ENCODE measurements at places on chromosomes 7 and 10.

DNA sequence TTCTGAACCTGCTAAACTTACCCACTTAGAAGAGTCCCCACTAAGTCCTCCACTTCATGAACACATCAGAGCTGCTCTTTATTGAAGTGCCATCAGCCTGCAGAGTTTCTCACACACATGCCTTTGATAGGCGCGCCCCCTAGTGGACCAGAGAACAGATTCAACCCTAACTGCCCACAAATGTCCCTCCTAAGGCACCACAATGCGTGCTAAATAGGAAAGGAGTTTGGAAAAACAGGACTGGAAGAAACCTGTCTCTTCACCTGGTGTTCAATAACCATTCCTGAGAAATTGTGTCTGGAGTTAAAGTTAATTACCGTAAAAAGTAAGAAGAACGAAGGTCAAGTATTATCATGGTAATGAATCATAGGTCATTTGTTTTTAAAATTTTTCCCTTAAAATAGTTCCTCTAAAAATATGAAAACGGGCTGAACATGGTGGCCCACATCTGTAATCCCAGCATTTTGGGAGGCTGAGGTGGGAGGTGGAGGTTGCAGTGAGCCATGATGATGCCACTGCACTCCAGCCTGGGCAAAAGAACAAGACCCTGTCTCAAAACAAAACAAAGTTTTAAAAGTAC lies 249.7 kb downstream of the ELMO1 start:
- peak; percentile 70 for DNase-seq

DNA sequence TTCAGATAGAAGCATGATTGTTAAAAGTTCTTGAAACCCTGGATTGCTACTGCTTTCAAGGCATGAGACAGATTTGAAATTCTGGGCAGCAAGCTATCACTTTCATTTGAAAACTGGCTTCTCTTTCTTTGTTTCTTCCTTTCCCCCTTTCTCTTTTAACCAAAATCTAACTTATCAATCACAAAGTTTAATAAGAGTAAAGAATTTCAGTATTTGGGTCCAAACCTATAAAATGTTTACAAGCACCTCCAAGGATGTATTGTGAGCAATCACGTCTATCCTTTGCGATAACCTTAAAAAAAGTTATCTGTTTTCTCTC lies 21.6 kb upstream of the RPA3 start:
- DNase-seq: no peak

- DNase-seq: no peak
Measured at GRCh38 chr10:25934621-25935139, 651 bp downstream of the MYO3A start.

DNA sequence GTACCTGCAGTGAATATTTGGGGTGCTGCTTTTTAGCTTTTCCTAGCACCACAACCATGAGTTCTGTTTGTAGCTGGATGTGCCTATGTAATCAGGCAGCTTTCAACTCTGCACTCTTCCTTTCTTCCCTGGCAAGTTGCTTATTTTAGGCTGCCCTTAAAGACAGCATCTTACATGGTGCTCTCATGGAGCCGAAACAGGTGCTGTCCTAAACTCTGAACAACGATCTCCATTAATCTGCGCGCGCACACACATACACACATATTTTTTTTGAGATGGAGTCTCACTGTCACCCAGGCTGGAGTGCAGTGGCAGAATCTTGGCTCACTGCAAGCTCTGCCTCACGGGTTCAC lies 9.1 kb downstream of the RPS24 start:
- no peak for DNase-seq

DNA sequence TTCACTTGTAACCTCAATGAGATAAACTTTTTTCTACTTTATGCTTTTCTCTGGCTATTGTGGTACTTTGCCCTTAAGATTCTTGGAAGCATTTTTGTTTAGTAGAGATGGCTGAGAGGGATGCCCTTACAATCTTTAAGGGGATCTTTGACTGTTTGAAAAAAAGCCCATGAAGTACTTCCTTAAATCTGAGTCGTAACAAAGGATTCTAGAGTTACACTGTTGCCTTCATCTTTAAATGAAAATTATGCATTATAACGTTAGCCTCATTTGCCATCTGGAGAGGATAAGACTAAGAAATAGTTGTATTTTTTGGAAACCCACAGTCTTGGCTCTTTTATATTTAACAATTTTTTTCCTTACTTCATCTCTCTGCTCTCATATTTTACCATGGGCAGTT lies 37.8 kb upstream of the FZD1 start:
- DNase-seq: no peak

DNA sequence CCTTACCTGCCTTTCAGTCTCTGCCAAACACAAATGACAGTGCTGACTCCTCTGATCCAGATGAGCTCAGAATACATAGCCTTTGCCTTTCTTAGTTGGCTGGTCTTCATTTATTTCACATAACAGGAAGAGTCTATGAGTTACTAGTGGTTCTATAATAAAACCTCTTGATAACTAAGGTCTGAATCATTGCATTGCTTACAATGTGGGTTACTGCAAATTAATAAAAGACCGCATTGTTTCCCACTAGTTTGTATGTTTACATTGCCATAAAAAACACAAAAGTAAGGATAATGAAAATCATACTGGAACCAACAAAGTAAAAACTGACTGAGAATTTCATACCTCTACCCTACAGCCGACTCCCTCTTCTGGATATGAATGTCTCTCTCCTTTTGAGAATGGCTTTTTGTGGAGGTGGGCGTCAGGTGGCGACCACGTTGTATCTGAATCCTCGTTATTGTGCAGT lies 62.0 kb upstream of the AKR1E2 start:
- peak; percentile 80 for DNase-seq

DNA sequence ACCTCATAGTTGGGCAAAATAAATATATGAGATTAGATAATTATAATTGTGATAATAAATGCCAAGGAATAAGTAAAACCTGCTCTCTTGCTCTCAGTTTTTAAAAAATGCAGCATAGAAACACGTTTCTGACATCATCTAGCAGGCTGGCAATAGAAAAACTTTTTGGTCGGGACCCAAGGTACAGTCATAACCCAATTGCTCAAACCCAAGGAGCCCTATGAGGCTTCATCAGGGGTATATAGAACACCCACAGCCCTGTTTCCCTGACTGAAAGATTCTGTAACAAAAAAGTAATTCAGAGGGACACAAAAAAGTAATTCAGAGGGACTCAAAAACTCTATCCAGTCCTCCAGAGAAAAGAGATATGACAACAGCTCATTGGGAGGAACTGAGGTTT lies 3.8 kb downstream of the PDE1C start:
- DNase-seq: no peak

- DNase-seq: no peak
Measured at GRCh38 chr10:15857107-15857575, 3.2 kb downstream of the MINDY3 start.

DNA sequence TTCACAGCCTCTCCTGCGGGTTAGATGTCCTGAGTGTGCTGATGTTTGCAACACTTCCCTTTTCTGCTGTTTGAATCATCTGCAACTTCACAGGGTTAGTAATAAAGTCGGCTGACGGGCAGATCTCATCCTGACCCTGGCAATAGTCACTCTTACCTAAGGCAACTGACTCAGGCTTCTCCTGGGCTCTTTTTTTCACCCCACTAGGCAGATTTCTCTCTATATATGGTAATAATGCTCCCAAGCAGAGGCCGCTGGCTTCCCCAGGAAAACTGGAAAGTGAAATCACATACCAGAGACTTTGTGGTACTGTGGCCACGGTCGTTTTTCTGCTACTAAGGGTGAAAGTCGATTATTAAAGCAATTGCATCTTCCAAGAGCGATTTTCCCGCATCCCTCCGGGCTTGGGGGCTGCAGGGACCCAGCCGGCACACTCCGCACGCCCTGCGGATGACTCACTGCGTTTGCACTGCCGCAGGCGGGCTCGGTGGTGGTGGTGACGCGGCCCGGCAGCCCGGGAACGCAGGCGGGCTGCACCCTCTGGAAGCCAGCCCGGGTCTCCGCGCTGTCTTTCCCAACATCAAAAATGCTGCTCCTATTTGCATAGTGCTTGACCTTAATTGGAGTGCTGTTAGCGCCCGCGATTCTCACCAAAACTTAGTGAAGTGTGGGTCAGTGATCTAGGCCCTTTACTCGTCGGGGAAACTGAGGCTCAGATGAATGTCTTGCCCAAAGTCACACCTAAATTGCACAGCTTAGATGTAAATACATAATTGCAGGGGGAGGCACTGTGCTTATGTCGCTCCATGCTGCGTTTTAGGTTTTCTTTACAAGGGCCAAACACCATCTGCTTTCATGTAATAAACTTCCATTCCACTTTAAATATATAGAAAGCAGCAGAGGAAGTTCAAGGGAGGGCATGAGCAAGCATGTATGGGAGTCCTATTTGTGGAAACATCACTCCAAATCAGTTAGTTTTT lies 47.6 kb upstream of the ITGB1 start:
- DNase-seq: peak; percentile 99

DNA sequence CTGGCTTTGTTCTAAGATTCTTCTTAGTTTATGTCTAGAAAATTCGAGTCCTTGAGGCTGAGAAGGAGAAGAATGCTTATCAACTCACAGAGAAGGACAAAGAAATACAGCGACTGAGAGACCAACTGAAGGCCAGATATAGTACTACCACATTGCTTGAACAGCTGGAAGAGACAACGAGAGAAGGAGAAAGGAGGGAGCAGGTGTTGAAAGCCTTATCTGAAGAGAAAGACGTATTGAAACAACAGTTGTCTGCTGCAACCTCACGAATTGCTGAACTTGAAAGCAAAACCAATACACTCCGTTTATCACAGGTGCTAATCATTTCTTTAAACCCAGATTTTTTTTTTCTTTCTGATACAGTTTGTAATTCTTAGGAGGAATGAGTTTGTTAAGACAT lies 6.7 kb downstream of the CEP55 start:
- no peak for DNase-seq

- DNase-seq: peak; percentile 3
Measured at GRCh38 chr10:111360260-111360925, 283.6 kb downstream of the ADRA2A start.

DNA sequence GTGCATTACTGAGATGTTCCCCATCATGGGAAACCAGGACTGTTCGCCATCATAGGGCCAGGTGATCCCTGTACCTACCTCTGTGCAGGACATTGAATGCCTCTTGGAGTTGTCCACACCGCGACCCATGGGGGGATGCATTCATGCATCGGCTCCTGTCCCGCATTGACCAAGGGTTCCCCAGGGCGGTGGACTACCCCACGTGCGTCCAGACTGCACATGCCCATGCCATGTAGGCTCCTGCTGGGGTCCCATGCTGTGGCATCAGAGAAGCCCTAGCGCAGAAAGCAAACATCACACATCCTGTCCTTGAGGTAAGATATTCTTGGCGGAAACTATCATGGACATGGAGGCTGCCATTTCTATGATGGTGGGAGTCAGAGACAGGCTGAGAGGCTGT lies 121.6 kb upstream of the UNC5B start:
- no peak for DNase-seq

DNA sequence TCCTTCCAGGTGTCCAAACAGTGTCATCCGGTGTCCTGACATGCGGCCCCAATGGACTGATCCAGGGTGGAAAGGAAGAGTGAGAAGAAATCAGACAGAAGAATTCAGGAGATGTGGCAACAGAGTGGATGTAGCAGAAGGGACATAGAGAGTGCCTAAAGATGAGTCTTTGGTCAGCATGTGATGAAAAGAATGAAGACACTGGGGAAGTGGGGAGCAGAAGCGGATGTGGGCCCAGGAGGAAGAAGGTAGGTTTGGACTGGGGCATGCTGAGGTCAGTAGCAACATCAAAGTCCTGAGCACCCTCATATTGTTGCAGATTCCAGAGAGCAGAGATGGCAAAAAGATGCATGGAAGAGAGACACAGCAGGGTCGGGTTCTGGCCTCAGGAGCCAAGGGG lies 71.8 kb upstream of the STEAP1B start:
- peak; percentile 62 for DNase-seq

DNA sequence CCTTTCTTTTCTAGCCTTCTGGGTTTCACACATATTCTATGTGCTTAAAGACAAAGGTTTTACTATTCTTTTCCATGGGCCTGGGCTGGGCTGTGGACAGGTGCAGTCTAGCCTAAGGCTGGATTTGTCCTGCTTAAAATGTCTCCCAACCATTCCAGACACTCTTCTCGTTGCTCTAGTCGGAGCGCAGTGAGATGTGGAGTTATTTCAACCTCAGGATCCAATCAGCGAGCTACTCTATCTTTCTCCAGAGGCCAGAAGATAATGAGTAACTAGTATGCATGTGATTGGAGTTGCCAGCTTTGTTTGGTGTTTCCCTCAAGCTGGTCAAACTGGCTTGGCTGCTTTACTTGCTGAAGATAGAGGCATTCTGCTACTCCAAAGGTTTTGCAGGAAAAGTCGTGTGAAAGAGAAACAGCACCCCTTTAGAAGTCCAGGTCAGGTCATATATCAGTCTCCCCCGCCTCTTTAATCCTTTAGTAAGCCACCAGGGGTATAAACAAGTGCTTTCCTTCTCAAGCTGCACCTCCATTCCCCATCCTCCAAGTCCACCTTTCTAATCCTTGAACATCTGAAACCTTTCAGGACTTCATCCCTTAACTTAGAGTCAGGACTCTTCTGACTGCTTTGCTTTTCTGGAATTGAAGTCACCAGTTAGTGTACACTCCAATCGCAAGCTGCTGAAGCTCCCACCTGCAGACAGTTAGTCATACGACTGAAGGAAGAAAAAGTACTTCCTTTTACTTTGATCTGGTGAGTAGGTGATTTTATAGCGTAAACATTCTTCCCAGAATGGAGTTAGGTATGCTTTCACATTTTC lies 78.8 kb downstream of the DNMBP start:
- DNase-seq: no peak

- peak; percentile 57 for DNase-seq
Measured at GRCh38 chr10:128463991-128464760, 338.0 kb upstream of the MKI67 start.

DNA sequence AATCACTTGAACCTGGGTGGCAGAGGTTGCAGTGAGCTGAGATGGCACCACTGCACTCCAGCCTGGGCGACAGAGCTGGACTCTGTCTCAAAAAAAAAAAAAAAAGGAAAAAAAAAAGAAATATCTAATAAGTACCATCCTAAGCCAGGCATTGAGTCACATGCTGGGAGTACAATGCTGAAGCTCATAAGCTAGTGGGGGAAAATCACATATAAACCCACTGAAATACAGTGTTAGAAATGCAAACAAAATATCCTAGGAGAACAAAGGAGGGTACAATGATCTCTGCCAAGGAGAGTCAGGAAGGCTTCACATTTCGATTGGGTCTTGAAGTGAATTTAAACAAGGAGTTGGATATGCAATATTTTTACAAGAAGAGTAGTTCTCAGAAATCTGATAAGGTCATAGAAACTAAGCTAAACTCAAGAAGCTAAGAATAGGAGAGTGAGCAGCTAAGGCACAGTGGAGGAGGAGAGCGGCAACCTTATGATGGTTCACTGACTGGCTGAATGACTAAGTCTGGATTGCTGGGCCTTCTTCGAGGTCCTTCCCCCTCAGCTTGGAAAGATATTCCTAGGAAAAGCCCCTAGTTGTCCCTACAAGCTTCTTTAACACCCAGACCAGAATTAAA lies 115.5 kb downstream of the PHTF2 start:
- no peak for DNase-seq

DNA sequence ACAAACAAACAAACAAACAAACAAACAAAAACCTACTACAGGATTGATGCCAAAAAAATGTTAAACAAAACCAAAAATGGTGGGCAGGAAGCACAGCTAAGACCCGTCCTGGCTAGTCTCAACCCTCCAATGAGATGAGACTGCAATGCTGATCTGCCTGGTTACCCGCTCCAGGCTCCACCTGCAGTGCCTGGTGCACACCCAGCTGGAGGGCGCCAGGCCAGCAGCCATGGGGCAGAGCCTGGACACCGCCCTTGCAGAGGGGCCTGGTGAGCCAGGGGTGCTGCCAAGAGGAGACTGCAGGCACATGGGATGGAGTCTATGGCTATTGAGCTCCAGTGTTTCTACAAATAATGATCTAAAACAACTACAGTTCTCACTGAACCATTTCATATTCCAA lies 107.0 kb downstream of the LARP4B start:
- DNase-seq: no peak

Data from RPMI7951 (cell line).